ENCODE measurements at places on chromosomes 12 and 14.

DNA sequence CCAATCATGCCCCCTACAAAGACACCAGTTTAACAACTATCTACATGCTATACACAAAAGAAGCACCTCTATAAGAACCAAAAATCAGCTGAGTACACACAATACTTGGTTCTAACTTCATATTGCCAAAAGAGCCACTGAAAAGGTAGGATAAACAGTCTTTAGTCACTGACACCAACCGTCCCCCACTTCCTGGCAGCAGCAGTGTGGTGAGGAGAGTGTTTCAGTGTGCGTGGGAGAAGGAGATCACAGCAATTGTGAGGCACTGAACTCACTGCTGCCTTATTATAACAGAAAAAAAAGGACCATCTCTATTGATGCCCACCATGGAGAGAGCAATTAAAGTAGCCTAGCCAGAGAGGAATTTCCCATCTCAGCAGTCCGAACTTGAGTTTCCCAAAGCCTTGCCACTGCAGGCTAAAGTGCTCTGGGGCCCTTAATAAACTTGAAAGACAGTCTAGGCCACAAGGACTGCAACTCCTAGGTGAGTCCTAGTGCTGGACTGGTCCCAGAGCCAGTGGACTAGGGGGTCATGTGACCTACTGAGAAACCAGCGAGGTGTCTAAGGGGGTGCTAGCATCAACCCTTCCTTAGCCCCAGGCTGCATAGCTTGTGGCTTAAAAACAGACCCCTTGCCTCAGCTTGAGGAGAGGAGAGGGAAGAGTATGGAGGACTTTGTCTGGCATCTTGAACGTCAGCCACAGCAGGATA, 37.1 kb upstream of the LMNTD1 start:
- no peak for DNase-seq

GRCh38 chr12:80161612-80162011, 62.3 kb downstream of the OTOGL start:
- DNase-seq: peak; percentile 39

DNA sequence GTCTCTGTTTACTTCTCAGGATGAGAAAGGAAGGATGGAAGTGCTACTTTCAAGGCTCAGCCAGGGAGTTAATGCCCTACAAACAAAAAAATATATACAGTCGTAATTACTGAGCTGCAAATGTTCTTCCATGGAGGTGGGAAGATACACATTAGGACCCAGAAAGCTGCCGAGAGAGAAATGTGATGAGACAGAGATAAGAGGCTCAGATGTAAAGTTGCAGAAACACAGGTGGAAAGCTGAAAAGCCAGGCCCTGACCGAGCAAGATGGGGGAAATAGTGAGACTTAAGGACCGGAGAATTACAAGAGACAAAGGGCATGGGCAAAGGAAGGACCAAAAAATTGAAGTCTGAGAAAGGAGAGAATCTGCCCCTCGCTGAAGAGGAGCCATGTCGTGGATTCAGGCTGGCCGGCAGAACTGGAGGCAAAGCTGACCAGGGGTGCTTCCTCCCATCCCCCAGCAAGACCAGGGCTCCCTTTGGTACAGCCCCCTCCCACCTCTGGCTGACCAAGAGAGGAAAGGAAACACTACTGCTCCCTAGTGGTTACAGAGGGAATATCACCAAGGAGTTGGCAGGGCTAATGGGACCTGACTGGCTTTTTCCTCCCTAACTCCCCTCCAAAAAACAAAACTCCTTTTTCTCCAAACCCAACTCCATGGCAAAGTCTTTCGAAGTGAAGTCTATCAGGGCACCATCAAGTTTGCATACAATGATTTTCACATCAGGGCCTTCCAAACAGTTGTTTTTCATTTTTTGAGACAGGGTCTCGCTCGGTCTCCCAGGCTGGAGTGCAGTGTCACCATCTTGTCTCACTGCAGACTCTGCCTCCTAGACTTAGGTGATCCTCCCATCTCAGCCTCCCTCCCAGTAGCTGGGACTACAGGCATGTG, 12.1 kb downstream of the ZFHX2 start:
- peak; percentile 26 for DNase-seq

DNA sequence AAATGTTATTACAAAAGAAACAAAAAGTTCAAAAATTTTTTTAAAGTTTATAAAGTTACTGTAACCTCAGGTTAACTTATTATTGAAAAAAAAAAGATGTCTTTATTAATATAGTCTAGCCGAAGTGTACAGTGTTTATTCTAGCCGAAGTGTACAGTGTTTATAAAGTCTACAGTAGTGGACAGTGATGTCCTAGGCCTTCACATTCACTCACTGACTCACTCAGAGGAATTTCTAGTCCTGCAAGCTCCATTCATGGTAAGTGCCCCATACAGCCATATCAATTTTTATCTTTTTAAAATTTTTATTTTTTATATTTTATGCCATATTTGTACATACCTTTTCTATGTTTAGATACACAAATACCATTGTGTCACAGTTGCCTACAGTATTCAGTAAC, 10.4 kb downstream of the ATG2B start:
- DNase-seq: no peak

GRCh38 chr12:69039911-69040310, 106.9 kb upstream of the CPM start:
- DNase-seq: no peak

DNA sequence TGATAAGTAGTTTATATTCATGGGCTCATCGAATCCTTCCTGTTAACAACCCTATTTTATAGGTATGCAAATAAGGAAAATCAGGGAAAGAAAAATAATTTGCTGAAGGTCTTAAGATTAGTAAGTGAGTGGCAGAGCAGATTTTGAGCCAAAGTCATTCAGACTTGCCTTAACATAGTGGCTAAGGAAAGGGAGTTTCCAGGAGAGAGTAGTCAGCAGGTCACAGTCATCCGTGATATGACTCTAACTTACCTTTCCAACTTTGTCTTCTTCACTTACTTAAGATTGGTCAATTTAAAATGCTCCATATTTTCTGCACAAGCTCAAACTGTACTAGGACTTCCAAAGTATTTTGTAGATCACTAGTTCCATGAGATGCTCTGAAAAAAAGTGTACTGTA, 46.6 kb downstream of the AKAP6 start:
- no peak for DNase-seq

DNA sequence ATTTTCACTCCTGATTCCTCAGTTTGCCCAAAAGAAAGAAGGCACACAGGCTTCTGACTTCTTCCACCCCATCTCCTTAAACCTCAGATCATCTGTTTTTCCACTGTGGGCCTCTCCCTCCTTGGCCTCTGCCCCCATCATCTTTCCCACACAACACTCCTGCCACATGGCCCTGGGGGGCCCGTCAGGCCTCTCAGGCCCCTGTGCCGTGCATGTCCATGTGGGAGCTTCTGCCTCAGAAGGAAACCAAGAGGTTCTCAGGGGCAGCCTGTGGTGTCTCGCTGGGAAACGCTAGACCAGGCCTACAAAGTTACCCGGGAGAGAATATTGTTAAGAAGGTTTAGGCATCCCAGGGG, 8.0 kb downstream of the KLHL33 start:
- no peak for DNase-seq

- peak; percentile 43 for DNase-seq
These were observed 31.9 kb upstream of the RASSF8 start for GRCh38 chr12:25926536-25926935.

- no peak for DNase-seq
These were observed 226.1 kb downstream of the FOXN3 start for GRCh38 chr14:89190765-89191513.

DNA sequence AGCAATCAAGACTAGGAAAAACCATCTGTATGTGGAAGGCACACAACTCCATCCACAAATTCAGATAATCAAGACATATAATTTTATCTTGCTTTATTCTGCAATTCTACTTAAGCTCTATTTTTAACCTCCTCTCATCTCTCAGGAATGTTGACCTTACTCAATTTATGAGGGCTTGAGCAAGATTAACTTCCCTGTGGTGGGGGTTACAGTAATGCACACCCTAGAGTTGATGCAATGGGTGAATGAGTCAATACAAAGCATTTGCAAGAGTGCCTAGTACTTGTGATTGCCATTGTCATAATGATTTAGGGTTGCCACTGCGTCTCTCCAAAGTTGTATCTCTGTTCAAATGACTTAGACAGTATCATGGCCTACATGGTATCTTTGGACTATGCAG, 1598.4 kb upstream of the TMEM132C start:
- peak; percentile 84 for DNase-seq

DNA sequence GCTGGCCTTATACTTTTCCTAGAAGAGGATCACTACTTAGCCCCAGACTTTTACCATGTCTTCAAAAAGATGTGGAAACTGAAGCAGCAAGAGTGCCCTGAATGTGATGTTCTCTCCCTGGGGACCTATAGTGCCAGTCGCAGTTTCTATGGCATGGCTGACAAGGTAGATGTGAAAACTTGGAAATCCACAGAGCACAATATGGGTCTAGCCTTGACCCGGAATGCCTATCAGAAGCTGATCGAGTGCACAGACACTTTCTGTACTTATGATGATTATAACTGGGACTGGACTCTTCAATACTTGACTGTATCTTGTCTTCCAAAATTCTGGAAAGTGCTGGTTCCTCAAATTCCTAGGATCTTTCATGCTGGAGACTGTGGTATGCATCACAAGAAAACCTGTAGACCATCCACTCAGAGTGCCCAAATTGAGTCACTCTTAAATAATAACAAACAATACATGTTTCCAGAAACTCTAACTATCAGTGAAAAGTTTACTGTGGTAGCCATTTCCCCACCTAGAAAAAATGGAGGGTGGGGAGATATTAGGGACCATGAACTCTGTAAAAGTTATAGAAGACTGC, 1.5 kb downstream of the MGAT2 start:
- DNase-seq: no peak

- DNase-seq: no peak
These were observed 1455.6 kb upstream of the TMEM132C start for GRCh38 chr12:126811391-126811790.

GRCh38 chr12:57098546-57098945, 9.6 kb downstream of the NAB2 start:
- no peak for DNase-seq

- peak; percentile 44 for DNase-seq
These were observed 403.3 kb upstream of the PRICKLE1 start for GRCh38 chr12:42992826-42993225.

- DNase-seq: no peak
These were observed 102.0 kb upstream of the ARID2 start for GRCh38 chr12:45627407-45628069.

DNA sequence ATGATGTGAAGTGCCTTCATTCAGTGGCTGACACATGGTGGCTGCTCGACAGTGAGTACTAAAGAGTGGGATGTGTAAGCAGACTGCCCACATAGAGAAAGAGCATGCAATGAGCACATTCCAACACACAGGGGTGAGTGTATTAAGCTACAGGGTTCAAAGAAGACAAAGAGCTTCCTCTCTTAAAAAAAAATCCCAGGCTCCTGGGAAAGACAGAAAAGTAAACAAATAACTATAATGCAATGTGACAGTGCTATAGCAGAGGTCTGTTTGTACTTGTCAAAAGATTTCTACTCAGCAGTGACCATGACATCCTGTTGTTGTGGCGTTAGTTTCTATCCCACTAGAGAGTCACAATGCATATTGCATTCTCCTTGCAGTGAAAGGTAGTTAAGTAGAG, 12.4 kb upstream of the PCNX1 start:
- no peak for DNase-seq

DNA sequence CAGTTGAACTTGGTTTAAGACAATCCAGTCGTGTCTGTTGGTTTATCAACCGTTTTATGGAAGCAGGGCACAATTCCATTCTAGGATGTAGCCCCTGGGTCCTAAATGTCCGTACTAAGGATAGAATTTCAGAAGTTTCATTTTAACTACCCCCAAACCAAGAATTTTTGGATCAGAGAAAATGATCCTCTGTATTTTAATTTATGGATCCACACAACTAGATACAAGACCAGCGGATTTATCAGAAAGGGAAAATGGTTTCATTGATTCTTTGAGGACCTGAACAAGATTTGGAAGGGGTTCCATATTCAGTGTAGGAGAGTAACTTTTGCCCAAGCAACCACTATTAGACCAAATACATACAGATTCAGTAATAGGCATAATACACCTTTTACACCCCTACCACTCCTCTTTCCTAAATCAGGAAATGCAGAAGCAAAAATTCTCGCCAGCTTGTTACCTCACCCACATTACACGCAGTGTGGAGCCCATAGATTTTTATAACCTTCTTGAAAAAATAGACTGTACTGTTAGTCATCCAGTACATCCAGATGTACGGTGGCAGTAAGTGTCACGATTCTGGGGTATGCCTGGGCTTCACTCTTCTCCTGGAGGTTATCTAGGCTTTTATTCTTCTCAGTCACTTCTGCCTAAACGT, 1.4 kb upstream of the FBXL14 start:
- no peak for DNase-seq

- no peak for DNase-seq
These were observed 20.8 kb upstream of the P2RX4 start for GRCh38 chr12:121189131-121189530.

GRCh38 chr12:89180496-89180895, 171.8 kb downstream of the DUSP6 start:
- no peak for DNase-seq

DNA sequence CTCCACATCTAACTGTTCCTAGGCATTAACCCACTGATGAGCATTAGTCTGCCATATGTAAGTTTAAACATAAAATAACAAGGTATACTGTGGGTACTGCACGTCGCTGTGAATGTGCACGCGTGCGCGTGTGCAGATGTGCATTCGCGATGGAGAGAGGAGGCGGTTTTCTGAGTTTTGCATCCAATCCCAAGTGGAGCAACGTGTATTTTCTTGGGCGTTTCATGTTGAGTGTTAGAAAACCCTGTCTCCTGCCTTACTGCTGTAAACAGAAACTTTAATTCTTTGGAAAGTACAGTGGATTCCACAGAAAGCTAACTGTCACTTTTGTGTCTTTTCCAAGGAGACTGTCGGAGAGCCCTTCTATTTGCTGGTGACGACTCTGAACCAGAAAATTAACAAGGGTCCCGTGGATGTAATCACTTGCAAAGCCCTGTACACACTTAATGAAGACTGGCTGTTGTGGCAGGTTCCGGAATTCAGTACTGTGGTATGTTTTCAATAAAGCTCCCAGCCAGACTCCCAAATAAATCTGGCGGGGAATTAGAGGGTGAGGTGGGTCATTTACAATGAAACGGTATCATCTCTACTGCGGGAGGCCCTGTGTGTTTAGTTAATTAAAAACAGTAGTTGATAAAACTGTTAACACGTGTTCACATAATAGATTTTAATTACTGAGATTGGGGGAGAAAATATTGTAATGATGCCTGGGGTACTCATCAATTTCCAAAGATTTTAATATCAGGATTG, 116.5 kb downstream of the PLXNC1 start:
- peak; percentile 58 for DNase-seq

GRCh38 chr12:19937161-19937560, 431.2 kb upstream of the PDE3A start:
- no peak for DNase-seq

DNA sequence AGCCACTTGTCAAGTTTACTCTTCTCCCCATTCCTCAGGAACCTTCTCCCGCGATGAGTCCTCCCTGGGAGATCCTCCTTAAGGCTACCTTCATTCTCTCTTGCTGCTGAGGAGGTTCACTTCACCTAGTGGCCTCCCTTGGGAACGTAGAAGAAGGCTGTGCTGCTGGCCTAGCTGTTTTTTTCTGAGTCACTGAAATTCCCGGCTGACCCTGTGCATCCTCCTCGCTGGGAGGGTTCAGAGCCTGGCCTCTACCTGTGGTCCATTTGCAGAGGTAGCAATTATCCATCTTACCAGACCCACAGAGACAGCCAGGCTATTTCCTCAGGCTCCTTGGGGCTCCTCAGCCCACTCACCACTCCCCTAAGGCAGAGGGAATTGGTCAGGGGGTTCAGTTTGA, 4.6 kb downstream of the KRT82 start:
- DNase-seq: no peak
